ENCODE measurements at places on chromosomes 6 and 20. TPM values are rescaled to one million over a fixed set of nuclear protein-coding genes. Genes with fewer than 3 reads are reported as not detected.

Gene DEFB119
- not detected for total RNA-seq

Gene TRIM15
- total RNA-seq = not detected

Gene CARMIL1
- 25.7 TPM for total RNA-seq

Gene OARD1
- 35.0 TPM for total RNA-seq

Gene MRPS18B
- total RNA-seq = 86.8 TPM

Gene OLIG3
- not detected for total RNA-seq

Gene PHF10
- total RNA-seq = 21.7 TPM

Gene NCOA3
- 78.0 TPM for total RNA-seq

Gene NMBR
- total RNA-seq = 0.35 TPM

Gene FRMD1
- not detected for total RNA-seq

- DNase-seq = no peak
These were observed 3.0 kb upstream of the CDYL start for GRCh38 chr6:4773181-4773580.

- DNase-seq = no peak
These were observed 246.7 kb downstream of the FOXC1 start for GRCh38 chr6:1856381-1856780.

GRCh38 chr20:38447251-38447661, 12.1 kb upstream of the SNHG17 start:
- no peak for DNase-seq

GRCh38 chr20:48904566-48905296, 16.8 kb upstream of the ARFGEF2 start:
- peak; percentile 75 for DNase-seq

- no peak for DNase-seq
These were observed 69.1 kb downstream of the PPP1R14C start for GRCh38 chr6:150211700-150212511.

DNA sequence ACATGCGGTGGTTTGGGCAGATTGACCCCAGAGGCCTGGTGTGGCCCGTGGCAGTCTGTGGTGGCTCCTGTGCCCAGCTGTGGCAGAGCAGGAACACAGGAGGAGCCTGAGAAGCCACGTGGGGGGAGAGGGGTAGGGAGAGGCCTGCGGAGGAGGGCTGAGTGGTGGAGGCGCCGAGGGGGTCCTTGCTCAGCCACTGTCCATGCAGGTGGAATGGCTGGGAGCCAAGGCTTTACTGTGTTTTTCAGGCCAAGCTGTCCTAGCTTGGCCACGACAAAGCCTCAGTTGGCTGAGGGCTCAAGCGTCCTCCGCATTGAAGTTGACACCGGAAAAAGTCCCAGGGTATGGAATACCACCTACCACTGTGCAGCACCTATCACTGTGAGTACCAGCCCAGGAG, 107.0 kb downstream of the VEGFA start:
- DNase-seq = no peak

DNA sequence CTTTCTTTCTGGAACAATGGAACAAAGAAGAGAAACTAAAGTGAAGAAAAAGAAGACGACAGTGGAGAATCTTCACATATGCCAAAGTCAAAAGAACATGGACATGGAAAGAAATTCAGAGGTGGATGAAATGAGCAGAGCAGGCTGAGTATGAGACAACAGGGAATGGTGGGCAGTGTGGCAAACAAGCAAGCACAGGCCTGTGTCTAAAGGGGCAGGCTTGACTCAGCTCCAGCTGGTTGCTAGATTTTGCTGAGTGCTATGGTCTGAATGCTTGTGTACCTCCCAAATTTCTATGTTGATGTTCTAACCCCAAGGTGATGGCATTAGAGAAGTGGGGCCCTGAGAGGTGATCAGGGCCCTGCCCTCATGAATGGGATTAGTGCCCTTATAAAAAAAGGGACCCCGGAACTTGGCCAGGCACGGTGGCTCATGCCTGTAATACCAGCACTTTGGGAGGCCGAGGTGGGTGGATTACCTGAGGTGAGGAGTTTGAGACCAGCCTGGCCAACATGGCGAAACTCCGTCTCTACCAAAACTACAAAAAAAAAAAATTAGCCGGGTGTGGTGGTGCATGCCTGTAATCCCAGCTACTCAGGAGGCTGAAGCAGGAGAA, 49.6 kb downstream of the ZMYND8 start:
- no peak for DNase-seq

GRCh38 chr20:46672543-46673148, 16.6 kb downstream of the TP53RK start:
- DNase-seq = no peak

DNA sequence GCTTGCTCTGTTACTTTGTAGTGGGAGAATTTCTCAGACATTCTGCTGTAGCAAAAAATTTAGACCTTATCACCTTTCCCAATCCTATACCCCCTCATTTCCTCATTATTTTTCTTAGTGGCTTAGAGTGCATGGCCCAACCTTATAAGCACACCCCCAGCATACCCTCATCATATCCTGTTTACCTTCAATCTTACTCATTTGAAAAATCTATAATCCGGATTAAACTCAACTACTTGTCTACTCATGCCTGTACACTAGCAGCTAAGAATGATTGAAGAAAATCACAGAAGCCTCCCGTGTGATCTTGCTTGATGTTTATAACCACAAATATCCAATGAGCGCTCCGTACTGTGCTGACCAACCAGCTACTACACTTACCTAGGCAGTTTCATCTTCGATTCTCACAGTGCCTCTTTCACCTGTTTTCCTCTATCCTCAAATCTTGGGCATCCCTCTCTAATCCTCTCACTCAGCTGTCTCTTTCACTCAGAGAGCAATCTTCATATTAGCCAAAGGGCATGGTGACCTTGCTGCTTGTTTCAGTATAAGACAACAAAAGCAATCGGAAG, 36.6 kb downstream of the AIG1 start:
- DNase-seq = no peak

Measured in PC-9 (cell line).